Stimulated activated CD4-positive, alpha-beta T cell treated with anti-CD3 and anti-CD28 coated beads, TNF-alpha, amount 100 ng/mL, for 24 hours (primary cell): ENCODE measurements at places on chromosomes 3 and 15.

DNA sequence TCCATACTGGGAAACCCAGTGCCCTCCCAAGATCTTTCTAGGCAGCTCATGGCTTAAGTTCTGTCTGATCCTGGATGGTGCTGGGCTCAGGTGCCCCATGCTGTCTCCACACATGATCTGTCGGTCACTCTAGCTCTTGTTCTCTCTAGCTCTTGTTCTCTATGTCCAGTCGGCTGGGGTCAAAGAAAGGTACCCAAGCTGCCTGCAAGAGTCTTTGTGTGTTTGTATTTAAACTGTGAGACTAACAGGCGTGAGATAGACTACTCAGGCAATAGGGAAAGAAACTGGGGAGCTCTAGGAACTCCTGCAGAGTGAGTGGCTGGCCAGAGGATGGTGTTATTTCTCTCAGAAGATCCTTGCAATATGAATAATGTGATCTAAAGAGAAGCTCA lies 40.2 kb downstream of the GPR156 start:
- no peak for DNase-seq

DNA sequence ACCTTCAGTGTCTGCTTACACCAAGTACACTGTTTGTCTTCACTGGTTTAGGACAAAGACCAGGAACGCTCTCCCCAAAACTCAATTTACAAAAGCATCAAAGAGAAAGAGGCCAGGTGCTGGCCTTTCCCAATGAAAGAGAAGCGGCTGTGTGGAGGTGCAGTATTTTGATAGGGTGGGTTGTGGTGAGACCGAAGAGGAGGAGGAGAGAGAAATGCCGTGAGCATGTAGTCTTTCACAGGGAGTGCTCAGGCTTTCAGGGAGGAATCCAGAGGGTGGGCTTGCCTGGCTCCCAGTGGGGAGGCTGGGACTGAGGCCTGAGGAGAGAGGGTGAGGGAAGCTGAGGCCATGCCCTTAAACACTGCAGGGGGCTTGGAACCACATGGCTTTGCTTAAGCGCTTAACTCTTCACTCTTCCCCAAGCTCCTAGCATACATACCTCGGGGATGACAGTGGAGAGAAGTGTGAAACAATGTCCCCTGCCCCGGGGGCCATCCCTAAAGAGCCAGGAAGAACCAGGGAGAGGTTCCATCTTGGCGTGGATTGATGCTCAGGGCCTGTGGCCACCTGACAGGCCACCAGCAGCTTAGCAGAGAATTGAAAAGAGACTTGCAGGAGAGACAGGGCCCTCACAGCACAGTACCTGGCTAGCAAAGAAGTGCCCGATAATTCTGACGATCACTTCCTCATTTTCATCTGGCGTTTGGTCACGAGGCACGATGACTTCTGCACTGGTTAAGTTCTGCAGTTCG lies 60.5 kb downstream of the SENP2 start:
- DNase-seq: no peak

DNA sequence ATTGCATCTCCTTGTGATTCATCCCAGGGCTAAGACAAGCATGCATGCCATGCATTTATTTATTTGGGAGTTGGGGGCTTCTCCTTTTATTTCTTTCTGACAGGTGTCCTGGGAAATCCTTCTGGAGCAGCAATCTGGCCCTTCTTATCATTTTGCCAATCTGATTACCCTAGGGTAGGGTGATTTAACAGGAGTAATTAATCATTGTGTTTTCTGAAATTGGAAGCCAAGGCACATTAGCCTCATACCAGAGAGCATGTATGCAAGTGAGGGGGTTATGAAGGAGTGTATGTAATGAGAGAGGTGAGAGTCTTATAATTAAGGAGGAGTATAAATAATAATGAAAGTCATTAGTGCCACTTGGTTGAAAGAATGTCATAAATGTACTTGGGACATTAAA lies 37.4 kb upstream of the ARPP21 start:
- no peak for DNase-seq

DNA sequence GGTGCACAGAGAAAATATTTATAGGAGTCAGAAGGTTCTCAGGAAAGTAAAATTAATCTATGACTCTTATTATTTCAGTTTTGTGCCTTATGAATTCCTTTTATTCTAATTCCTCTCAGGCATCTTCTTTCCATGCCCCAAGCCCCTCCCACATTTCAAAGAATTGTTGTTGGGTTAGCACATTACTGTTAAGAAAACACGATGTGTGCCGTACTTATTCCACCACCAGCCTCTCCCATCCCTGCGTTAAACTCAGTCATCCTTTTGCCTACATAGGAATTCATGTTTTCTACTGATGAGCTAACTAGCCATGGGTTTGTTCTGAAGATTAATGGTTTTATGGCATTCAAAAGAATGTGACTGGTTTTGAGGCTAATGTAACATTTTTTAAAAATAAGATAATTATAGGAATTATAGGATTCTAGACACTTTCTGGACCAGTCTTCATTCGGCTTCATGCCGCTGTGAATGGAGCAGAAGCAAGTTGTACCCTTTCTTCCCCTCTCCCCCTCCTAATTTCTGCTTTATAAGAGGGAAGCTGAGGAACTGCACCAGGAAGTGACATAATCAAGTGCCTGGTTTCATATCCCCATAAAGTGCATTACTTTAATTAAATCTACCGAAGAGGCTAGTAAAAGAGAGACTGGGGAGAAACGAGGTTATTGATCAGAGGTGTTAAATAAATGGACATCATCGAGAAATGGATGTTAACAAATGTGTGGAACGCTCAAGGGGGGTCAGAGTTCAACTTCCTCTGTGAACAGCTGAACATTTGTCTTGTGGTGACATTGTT lies 12.3 kb upstream of the MB21D2 start:
- DNase-seq: no peak

DNA sequence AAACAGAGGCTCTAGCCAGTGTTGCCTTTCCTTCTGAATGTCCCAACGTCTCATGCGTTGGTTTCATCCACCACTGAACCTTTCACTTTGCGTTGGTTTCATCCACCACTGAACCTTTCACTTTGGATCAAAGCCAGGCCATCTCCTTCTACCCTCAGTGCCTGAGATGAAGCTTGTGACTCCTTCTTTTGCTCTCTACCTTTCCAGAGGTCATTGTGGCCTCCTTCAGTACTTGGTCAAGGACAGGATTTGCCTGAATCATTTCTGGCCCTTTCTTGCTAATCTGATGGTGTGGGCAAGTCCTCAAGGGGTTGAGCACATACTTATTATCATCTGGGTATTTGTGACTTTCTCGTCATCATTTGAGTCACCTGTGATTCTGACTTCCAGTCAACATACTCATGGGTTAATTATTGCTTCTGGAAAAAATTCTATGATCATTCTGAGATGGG lies 50.0 kb downstream of the SELENOT start:
- no peak for DNase-seq
